Muscle of back (tissue), 13 donors: ENCODE measurements at places on chromosomes 1 and 21. TPM values are rescaled to one million over a fixed set of nuclear protein-coding genes. Genes with fewer than 3 reads are reported as not detected.

DNA sequence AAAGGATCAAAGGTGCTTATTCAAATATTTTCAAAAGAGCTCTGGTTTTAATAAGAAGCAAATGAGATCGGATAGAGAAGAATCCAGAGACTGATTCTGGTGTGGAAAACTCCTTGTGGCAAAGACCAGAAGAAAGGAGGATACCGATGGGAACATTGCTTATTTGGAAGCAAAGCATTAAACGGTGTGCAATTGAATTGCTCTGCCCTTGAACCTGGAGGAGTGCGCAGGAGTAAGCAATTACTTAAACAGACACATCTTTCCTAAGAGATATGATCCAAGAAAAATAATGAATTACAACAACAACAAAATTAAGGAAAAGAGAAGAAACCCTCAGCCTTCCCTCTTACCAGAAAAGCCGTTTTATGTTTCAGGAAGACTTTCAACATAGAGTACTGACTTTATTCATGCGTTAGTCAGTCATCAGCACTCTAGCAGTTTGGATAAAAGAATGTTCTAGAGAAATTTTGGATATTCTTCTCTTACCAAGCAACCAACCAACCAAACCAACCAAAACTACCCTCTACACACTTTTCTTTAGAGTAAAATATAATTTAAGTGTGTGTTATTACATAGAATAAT is 191.7 kb downstream of the NTMT2 start:
- no peak for DNase-seq

The TDRD5 gene
- polyA plus RNA-seq, result 0.05 TPM

GRCh38 chr1:91797164-91797563 is 88.8 kb downstream of the TGFBR3 start:
- DNase-seq, result no peak

GRCh38 chr1:156612666-156613065 is 6.5 kb upstream of the HAPLN2 start:
- DNase-seq, result no peak

- DNase-seq, result peak; percentile 38
Observed at GRCh38 chr1:9615316-9616063, 26.8 kb downstream of the TMEM201 start.

The UTS2 gene
- not detected for polyA plus RNA-seq

DNA sequence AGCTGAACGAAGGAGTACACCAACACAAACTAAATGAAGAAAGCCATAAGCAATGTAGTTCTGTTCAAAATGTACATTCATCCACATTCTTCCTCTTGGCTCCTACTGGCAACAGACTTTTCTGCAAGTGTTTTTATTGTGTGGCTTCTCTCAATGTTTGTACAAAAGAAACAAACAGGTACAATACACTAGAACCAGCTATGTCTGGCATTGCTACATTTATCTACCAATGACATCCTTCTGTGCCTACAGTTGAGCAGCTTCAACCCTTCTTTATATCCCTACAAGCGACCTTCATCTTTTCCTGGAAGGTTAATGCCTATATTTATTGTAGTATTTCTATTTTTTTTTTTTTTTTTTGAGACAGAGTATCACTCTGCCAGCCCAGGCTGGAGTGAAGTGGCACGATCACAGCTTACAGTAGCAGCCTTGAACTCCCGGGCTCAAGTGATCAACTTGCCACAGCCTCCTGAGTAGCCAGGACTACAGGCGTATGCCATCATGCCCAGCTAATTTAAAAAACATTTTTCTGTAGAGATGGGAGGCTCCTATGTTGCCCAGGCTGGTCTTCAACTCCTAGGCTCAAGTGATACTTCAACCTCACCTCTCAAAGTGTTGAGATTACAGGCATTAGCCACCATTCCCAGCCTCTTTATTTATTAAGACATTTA is 89.3 kb downstream of the ASH1L start:
- no peak for DNase-seq

DNA sequence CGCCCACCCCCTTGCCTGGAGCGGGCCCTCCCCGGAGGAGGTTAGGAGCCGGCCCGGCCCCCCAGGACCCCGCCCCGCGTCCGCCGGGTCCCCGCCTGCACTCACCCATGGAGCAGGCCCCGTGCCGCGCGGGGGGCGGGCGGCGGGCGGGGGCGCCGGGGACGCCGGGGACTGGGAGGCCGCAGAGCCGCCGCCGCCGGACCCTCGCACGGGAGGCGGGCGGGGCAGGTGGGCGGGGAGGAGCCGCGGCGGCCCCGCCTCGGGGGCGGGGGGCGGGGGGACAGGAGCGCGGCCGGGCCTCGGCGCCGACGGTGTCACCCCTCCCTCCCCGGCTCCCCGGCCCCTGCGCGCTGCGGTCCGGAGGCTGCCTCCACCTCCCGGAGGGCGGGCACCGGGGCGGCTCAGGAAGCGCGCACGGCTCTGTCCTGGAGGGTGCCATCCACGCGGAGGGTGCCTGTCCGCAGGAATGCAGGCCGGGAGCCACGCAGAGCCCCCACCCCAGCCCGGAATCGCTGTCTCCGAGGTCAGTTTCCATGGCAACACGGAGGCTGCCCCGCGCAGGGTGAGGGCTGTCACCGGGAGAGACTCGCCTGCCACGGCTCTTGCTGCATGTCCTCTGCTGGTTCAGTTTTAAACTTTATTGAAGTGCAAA is 5.9 kb upstream of the PLEKHG5 start:
- DNase-seq, result no peak

The MATN1 gene
- 0.95 TPM for polyA plus RNA-seq

- DNase-seq, result no peak
Observed at GRCh38 chr1:206924592-206925105, 2.9 kb upstream of the FCMR start.

DNA sequence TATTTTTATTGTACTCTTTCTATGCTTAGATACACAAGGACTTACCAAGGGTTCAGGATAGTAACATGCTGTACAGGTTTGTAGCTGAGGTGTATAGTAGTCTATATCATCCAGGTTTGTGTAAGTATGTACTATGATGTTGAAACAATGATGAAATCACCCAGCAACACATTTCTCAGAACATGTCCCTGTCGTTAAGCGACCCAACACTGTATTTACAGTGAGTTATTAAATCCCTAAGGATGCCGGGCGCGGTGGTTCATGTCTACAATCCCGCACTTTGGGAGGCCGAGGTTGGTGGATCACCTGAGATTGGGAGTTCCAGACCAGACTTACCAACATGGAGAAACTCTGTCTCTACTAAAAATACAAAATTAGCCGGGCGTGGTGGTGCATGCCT is 21.6 kb upstream of the RCOR3 start:
- no peak for DNase-seq

DNA sequence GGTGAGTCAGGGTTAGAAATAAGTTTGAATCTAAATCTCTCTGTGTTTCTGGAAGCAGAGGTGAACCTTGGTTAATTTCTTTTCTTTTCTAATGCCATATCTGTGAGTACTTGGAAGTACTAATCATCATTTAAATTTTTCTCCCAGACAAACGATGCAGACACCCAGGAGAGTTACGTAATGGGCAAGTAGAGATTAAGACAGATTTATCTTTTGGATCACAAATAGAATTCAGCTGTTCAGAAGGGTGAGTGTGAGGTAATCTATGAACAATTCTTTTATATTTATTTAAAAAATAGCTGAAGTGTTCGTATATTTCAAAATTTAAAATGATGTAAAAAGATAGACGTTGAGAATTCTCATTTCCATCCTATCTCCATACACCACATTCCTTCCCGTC is 11.2 kb downstream of the C4BPA start:
- DNase-seq, result no peak

DNA sequence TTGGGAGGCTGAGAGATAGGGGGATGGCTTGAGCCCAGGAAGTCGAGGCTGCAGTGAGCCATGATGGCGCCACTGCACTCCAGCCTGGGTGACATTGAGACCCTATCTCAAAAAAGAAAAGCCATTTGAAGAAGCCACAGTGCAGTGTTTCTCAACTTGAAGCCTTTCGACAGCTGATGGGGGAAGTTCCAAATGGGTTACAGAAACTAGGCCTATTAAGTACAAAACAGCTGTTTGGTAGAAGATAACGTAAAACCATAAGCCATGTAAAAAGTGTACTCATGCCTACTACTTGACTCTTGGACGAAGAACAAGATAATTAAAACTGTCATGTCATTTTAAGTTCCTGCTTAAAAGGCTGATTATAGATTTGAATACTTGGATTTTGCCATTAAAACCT is 16.6 kb downstream of the COPA start:
- DNase-seq, result peak; percentile 14
